ENCODE measurements at places on chromosomes 6 and 20.

GRCh38 chr20:63898882-63899558 lies 4.1 kb downstream of the DNAJC5 start:
- DNase-seq: peak; percentile 79

GRCh38 chr6:96532399-96532798 lies 10.8 kb downstream of the UFL1 start:
- DNase-seq: peak; percentile 73

DNA sequence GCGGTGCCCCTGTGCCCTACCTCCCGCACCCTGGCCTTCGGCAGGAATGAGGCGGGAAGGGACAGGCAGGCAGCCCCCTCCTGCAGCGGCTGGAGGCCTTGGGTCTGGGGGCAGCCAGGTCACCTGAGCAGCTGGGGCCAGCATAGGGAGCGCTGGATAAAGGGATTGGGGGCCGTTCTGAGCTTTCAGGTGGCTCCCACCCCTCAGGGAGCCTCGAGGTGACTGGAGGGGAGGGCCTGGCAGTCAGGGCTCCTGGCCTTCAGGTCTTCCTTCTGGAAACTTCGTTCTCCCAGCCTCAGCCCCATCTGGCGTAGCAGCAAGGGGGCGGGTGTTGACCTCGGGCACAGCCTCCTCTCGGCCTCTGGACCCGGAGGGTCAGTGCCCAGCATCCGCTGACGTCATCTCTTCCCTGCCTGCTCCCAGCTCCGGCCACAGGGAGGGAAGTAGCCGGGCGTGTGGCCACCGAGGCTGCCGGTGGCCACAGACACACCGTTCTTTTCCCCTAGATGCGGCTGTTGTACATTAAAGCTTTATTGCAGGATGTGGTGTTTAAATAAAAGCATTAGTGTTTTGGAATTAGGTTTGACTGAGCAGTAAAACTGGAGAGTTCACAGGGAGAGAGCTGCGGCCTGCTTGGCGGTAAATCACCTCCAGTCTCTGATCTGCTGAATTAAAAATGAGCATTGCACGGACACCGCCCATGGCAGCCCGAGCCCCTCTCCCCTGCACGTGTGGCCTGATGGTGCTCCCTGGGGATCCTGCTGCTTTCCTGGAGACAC lies 80.0 kb upstream of the GATA5 start:
- no peak for DNase-seq

GRCh38 chr6:14542670-14543366 lies 425.2 kb downstream of the CD83 start:
- peak; percentile 52 for DNase-seq

GRCh38 chr6:165766457-165766856 lies 103.4 kb upstream of the PDE10A start:
- no peak for DNase-seq

DNA sequence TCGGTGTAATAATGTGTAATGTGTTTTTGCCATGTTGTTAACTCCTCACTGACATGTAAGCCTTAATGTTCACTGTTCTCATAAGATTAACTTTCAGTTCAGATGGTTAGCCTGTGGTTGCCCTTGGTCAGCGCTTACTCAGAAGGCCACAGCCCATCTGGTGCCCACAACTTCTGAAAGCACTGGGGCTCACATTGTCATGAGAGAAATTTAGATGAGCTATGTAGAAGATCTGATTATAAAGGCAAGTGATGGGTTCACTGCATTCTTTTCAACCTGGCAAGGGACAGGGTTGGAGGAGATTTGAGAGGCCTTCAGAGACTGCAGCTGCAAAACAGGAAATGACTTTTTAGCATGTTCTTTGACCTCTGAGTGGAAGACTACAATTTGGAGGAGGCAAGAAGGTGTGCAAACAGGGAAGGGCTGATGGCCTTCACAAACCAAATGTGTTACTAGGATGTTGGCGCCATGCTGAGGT lies 242.3 kb upstream of the SUPT3H start:
- peak; percentile 61 for DNase-seq

DNA sequence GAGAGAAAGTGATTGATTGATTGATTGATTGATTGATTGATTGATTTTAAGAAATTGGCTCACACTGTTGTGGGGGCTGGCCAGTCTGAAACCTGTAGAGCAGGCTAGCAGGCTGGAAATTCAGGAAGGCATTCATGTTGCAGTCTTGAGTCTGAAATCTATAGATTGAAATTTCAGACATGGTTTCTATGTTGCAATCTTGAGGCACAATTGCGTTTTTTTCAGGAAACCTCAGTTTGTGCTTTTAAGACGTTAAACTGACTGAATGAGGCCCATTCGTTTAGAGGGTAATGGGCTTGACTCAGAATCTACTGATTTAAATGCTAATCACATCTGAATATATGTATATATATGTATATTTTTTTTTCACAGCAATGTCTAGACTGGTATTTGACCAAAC lies 106.3 kb downstream of the STXBP5 start:
- peak; percentile 83 for DNase-seq

DNA sequence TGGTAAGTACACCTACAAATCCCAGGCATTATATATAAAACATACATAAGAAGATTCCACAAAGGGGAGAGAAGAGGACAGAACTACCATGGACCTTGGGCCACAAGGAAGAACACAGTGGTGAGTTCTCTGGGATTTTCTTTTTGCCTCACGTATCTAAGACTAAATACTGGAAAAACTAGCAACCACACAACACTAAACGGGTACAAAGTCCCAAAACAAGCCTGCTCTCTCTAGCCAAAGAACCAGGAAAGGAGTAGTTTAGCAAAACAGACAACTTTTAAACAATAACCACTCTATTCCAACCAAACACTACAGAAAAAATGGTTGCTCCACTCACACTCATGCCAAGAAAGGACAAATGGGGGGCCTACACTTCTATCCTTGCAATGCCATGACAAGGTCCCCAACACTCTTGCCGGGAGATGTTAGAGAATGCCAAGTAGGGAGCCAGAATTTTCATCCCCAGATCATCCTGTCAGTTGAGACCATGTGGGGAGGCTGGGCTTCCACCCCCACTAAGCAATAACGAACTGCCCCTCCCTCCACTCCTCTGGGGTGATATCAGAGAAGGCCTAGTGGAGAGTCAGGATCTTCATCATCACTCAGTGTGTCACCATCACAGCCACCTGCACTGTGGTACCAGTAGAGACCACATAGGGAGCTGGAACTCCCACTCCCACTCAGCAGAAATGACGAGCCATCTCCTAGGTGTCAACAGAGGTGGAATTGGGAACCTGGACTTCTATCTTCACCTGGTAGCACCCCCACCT lies 123.5 kb downstream of the DST start:
- DNase-seq: no peak

GRCh38 chr6:156391061-156391672 lies 386.0 kb upstream of the ARID1B start:
- no peak for DNase-seq

GRCh38 chr6:75546381-75546780 lies 52.8 kb upstream of the FILIP1 start:
- peak; percentile 17 for DNase-seq

GRCh38 chr6:154266560-154267099 lies 90.0 kb downstream of the IPCEF1 start:
- no peak for DNase-seq

DNA sequence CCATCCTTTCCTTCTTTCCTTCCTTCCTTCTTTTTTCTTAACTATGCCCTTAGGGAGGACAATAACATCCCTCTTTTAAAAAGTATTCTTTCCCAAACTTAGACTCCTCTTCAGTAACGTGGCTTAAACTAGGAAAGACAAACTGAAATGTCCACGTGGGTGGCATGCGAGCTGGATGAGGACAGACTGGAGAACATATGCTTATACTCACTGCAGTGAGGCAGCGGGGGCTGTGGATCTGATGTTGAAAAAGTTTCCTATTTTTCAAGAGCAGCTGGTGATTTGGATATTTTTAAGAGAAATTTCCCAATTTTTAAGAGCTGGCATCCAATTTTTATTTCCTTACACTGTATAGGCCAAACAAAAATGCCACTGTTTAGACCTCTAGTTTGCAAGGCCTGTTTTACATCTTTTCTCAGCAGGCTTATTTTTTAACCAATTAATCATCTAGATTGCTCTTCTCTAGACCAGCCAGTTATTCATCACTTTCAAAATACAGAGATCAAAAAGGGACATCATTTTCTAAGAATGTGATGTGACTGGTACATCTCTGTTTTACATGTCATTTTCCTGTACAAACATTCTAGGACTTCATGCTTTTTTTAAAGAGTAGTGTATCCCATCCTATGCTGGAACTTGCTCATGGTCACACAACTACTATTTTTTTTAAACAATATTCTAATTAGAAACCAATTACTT lies 226.5 kb downstream of the BTBD9 start:
- no peak for DNase-seq

DNA sequence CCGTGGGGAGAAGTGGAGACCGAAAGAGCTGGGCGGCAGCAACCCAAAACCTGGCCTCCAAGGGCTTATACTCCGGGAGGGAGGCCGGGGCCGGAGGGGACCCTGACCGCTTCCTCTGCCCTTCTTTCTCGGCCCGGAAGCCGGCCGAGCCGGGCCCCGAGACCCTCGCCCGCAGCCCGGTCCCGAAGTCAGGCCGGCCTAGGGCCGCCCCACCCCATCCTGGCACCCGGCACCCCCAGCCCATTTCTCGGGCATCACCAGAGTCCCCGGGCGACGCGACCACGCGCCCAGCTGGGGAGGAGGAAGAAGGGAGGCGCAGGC lies 572 bp upstream of the ZDHHC14 start:
- no peak for DNase-seq

- peak; percentile 85 for DNase-seq
Observed at GRCh38 chr20:1894471-1894950, 696 bp upstream of the SIRPA start.

DNA sequence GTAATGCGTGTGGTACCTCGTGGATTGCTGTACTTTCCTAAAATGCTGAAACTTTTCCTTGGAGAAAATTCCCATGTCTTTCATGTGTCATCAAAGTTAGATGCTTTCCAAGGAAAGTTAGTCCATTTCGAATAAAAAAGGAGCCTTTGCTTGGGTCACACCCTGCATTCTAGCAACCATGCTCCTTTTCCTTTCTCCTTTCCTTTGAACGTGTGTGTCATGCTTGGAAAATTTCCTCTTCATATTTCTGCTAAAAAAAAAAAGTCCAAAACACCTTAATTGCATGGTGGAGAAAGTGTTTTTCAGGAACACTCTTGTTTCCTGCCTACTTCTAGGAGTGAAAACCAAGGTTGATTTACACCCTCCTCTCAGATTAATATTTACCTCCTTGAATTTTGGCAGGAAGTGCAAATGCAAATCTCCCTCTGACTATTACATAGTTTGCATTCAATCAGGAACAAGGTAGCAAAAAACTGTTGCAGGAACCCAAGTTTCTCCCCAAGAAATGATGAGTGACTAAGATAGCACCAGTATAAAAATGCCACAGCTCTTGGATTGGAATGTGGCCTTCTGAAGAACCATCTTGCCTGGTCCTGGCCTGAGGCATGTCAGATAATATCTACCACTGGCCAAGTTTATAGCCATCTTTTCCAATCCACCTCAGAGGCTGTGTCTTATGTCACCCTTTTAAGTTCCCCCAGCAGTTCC lies 590.6 kb downstream of the QKI start:
- no peak for DNase-seq

DNA sequence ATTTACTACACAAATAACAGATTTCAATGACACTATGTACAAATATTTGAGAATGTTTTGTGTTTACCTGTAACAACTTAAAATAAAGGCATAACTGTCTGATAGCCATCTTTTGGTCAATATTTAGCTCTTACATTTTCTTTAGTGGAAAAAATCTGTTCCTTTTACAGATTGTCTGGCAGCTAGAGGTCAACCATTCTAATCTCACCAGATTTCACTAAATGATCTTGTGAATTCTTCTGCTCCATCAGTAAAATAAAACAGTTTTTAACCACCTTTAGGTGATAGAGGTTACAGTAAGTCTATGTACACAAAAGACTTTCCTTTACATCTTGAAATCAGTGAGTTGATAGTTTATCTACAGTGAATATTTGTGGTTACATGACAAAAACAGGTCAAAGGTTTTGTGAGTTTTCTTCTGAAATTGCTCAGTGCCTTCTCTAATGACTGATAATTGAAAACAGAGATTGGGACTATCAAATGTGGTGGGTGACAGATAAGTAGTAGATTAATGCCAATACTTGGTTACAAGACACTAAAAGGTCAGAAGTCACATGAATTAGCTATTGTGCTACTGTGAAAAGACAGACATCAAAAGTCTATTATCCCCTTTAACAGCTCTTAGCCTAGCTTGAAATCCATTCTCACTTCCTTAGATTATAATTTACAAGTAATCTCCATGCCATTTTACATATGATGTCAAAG lies 47.4 kb downstream of the BMP5 start:
- no peak for DNase-seq

DNA sequence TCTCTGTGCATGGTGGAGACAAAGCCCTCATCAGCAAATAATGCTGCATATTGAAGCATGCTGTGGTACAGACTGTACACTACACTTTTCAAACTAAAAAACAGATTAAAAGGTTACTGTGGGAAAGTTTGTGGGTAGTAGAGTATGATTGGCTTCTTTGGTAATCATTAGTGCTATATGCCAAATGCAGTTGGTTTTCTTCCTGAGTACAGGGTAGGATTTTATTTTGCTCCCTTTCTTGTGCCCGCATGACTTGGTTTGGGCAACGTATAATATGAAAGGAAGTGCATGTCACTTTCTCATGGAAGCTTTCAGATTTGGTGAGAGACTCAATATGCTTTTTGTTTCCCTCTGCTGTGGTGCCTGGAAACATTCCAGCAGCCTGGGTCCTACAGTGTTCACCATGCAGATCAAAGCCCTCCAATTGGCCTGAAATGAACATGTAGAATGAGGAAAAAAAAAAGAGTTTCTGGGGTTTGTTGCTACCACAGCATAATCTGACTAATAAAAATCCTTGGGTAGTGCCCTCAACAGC lies 270.7 kb upstream of the ADGRB3 start:
- DNase-seq: no peak

DNA sequence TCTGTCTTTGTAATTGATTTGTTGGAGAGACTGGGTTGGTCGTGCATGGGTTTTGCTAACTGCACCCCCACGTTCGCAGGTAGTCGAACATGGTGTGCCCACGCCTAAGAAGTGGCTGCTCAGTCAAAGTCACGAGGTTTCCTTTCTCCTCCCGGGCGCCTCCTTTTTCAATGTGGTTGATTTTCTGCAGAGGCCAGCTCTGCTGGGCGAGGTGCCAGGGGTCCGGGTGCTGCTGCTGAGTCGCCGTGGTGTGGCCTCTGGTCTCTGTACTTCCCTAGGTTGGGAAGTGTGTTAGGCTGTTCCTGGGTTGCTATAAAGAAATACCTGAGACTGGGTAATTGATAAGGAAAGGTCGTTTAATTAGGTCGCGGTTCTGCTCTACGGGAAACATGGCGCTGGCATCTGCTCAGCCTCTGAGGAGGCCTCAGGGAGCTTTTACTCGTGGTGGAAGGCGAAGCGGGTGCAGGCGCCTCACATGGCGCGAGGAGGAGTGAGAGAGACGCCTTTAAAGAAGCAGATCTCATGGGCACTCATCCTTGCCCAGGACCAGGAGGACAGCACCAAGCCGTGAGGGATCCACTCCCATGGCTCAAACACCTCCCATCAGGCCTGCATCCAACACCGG lies 14.1 kb downstream of the OSBPL2 start:
- peak; percentile 47 for DNase-seq

DNA sequence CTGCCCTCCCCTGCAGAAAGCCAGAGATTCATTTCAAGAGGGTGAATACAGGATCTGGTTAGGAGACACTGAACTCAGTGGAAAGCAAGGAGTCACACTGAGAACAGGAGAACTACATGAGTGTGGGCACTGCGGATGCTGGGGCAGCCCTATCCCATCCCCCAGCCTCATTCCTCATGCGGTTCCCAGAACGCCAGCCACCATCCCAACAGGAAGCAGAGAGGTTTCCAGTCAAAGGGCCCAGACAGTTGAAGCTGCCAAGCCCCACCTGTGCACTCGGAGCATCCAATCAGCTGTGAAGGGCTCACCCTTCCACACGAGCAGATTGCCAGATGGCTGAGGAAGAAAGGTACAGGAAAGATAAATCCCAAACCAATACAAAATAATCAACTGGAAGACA lies 50.7 kb upstream of the PRND start:
- no peak for DNase-seq
